ENCODE measurements at places on chromosomes 11 and 22.

DNA sequence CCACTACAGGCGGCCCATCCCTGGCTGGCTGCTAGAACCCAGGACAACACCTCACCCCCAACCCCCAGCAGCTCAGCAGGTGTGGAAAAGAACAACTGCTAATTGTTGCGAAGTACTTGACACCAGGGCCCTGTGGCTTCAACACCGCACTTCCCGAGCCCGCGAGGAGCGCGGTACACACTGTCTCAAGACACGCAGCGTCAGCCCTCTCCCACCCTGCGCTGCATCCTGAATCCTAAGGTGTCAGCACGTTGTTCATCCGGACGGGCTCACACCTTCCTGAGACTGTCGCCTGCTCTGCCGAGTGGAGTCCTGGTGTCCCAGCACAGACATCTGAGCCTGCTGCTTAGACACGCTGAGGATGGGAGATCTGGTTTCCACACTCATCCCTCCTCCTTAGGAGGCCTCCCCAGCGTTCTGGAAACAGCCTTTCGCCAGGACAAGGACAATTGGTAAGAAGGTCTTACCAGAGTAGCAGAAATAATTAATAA, 1336.2 kb downstream of the BRD1 start:
- DNase-seq = no peak

DNA sequence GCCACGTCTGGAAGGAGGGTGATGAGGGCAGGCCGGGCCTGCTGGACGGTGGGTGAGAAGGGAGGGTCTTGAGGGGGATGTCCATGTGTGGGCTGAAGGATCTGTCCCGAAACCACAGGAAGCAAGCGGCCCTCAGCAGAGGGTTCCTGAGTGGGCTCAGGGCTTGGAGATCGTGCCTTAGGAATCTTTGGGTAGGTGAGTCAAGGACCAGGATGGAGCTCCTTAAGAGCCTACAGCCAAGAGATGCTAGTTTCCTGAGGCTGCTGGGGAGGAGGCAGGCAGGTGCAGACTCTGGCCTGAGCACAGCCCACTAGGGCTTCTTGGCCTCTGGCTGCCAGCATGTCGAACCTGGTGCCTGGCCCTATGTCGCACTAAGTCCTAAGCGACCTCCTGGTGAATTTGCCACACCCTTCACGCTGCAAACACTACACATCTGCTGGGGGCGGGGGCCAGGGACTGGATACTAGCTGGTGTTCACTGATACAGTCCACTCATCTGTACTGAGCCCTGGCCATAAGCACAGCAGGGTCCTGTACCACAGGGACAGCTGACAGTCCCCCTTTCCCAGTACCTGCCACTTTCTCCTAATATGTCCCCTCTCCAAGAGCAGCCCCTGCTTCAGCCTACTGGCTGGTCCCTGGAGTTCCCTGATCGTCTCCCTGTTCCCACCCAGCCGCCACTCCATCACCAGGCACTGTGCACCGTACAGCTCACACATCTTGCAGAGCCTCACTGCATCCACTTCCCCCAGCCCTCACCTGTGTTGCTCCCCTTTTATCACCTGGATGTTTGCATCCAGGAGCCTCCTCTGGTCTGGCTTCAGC, 19.5 kb downstream of the GNAZ start:
- DNase-seq = no peak

- DNase-seq = no peak
Observed at GRCh38 chr11:119145551-119145950, 3.3 kb upstream of the ABCG4 start.

GRCh38 chr11:68710409-68710808, 26.1 kb downstream of the GAL start:
- DNase-seq = no peak

GRCh38 chr22:31585161-31585859, 76.7 kb downstream of the PISD start:
- no peak for DNase-seq

DNA sequence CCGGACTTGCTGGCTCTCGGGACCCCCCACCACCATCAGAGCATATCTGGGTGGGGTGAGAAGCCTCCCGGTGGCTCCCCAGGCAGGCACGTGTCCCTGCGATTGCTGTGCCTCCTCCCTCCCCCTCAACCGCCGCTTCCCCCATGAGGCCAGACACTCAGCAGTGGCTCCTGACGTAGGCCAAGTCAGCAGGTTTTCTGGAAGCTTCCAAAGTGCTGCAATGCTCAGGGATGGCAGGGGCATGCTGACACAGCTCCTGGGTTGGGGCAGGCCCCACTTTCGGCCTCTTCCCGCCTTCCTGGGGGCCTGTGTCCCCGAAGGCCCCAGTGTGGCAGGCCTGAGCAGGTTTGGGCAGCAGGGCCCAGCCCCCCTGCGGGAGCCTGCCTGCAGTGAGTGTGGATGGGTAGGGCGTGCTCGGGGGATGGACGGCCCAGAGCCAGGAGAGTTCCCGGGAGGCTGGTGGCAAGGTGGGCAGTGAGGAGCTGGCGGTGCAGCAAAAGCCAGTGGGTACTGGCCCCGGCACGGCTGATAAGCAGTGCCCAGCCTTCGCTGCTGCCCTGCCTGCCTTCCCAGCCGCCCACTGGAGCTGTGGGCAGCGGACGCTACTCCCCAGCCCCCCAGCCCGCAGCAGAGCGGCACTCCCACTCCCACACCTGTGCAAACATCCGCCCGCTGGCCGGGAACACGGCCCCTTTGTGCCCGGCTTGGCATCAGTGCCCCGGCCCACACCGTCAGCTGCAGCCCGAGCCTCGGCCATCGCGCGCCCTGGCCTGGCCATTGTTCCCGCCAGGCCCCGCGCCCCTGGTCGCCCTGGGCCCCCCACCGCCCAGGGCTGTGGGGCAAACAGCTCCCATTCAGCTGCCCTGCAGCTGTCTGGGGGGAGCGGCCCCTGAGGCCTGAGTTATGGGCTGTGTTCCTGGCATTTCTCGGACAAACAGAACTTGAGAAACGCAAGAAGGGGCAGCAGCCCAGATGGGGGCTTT, 125.0 kb downstream of the KCNQ1OT1 start:
- DNase-seq = no peak

DNA sequence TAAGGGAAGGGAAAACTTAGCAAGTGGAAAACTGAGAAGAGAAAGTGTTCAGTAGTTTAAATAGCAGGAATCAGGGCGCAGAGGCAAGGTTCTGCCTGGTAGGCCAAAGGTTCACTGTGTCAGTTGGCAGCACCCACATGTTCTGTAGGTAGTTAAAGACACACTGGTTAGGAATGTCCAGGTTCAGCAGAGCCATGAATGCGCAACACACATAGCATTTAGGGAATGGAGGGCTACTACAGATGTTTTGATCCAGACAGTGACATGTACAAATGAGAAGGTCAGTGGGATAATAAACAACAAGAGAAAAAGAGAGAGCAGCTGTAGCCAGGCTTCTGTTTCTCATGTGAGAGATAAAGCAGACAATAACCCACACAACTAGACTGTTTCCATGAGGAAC, 56.2 kb upstream of the ARHGAP42 start:
- DNase-seq = no peak

DNA sequence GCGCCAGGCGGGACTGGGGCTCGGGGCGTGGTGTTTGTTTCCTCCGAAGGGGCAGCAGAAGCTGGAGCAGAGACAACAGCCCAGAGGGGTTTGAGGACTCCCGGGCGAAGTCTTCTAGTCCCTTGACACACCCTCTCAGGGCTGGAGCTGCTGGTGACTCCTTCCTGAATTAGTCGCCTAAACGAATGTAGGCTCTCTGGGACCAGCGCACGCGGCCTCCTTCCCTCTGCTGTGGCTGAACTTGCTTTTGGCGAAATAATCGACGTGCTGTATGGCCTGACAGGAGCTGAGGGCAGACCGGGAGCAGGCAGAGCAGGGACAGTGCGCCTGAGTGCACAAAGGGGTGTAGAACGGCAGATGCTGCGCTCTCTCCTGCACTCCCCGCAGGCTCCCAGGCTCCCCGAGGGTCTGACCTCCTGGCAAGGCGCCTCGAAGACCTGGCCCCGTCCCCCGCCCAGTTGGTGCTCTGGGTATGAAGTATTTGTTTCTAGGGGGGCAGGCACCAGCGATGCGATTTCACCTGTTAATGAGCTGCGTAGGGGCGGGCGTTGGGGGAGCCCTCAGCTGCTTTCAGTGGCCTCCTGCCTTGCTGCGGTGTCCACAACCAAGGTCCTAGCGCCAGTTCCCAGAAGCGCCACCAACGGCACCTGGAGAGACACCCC, 5.3 kb downstream of the SLC17A6 start:
- no peak for DNase-seq

GRCh38 chr11:76115555-76115954, 90.7 kb downstream of the WNT11 start:
- DNase-seq = no peak

- no peak for DNase-seq
Observed at GRCh38 chr11:30666817-30667216, 80.7 kb upstream of the MPPED2 start.

DNA sequence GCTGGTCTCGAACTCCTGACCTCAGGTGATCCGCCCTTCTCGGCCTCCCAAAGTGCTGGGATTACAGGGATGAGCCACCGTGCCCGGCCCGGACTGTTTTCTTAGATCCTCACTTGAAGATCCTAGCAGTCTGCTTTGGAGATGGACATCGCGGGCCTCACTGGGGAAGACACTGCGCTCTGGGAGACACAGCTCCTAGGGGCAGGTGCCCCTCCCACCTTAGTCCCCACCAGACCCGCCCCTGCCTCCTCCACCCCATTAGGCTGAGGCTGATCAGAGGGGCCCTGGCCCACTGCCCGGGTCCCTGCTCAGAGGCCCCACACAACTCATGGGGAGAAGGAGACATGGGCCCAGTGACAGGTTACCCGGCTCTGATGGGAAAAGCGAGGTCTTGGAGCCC, 11.3 kb upstream of the LTO1 start:
- DNase-seq = no peak

GRCh38 chr22:26681395-26681821, 24.0 kb downstream of the MIAT start:
- DNase-seq = no peak

- no peak for DNase-seq
Observed at GRCh38 chr11:116865696-116866095, 28.3 kb upstream of the APOA1 start.

- no peak for DNase-seq
Observed at GRCh38 chr11:95165638-95166037, 65.4 kb downstream of the SESN3 start.

- no peak for DNase-seq
Observed at GRCh38 chr22:27839057-27839660, 37.6 kb upstream of the MN1 start.
